Substantia nigra (tissue), 51 donors: ENCODE measurements at places on chromosomes 3 and 15.

DNA sequence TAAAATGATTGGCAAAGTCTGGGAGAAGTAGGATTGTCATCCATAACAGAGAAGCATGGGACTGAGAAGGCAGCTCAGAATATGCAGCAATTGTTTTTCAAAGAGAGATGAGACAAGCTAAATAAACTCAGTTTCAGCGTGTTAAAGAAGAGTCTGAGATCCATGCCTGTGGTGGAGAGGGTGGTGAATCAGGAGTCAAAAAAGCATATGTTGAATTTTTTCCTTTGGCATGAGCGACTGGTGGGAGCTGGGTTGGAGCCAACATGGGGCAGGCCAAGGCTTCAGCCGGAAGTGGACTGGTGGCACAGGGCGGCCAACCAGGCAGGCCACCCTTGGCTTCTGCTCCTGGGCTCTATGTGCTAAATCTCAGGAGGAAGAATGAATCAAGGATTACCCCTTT lies 102.0 kb downstream of the SST start:
- DNase-seq, result no peak

DNA sequence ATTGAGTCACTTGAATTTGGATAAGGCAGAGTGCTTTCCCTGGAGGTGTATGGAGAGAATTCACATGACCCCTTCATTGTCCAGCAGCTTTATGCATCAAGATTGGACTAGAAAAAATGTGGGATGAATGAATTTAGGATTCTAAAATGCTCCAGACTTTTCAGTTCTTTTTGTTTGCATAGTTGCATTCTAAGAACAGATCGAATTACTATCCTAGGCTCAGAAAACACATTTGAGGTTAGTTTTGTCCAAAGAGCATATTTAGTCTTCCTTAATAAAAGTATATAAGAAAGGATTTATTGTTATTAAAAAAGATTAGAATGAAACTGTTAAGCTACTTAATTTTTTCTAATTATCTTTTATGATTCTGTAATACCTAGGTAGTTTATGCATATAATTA lies 127.4 kb downstream of the UBE2E2 start:
- DNase-seq, result no peak

DNA sequence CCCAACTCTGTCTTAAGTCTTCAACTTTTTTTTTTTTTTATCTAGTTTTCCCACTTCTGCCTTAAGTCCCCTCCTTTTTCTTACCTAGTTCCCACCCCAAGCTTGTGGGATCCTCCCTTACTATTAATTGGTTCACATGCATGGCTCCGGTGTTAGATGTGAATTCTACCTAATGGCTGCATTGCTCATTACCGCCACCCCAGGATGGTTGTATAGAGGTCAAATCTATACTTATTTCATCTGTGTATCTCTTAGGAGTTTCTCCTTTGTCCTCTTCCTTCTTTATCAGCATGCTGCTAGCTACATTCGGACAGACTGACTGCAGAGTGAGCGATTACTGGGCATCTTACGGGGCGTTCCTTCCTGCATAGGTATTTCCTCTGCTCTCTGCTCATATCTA lies 605.7 kb upstream of the GRM7 start:
- no peak for DNase-seq

DNA sequence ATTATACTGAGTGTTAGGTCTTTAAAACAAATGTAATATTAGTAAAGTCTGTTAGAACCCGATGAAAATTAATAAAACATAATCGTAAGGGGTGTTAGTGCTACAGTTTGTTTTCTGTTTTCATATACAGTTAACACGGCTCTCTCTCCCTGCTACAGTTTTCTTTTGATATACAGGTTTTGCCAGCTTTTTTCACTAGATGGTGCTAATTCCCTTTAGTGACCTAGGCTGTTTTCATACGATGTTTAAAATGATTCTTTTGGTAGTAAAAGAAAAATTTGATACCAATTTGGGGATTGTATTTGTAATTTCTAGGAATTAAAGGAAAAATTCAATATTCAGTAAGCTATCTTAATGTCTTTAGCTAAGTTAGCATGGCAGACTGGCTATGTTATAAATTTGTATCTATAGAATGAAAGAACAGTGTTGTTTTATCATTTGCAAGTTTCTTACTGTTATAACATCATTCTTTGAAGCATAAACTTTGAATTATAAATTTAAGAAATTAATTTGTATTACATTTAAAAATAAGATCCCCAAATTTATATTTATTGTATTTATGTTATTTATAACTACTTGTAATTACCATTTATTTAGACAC lies 11.5 kb downstream of the APH1B start:
- DNase-seq, result no peak

- DNase-seq, result no peak
Observed at GRCh38 chr3:73484656-73485248, 140.0 kb downstream of the PDZRN3 start.

DNA sequence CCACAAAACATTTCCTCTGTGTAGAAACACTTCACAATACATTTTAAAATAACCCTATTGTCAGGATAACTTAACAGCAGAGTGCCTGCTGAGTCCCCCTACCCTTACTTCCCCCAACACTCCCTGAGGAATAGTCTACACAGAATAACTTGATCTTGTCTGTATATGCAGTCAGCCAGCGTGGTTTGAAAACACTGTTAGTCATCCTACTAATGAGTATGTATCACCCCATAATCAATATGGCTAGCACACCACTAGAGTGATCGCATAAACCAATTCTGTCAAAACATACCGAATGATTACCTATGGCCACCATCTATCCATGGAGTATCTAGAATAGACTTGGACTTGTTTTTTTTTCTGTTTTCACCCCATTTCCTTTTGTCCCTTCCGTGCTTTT lies 152.7 kb upstream of the NECTIN3 start:
- no peak for DNase-seq

DNA sequence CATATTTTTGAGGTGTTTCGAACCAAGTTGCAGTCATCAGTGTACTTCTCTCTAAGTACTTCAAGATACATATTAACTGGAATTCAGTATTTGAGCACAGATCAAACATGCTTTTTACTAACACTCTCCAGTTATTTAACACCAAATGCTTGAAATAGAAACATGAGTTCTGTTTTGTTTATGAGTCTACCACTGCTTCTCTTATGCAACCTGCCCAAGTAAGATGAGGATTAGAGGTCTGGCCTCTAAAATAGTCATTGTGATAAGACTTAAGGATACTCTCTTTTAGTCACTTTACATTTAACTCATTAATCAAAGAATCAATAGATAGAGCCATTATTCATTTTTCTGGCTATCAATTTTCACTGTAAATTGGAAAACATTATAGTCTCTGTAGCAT lies 156.2 kb upstream of the THRB start:
- DNase-seq, result no peak

GRCh38 chr3:41808152-41808551 lies 153.8 kb downstream of the ULK4 start:
- DNase-seq, result no peak

DNA sequence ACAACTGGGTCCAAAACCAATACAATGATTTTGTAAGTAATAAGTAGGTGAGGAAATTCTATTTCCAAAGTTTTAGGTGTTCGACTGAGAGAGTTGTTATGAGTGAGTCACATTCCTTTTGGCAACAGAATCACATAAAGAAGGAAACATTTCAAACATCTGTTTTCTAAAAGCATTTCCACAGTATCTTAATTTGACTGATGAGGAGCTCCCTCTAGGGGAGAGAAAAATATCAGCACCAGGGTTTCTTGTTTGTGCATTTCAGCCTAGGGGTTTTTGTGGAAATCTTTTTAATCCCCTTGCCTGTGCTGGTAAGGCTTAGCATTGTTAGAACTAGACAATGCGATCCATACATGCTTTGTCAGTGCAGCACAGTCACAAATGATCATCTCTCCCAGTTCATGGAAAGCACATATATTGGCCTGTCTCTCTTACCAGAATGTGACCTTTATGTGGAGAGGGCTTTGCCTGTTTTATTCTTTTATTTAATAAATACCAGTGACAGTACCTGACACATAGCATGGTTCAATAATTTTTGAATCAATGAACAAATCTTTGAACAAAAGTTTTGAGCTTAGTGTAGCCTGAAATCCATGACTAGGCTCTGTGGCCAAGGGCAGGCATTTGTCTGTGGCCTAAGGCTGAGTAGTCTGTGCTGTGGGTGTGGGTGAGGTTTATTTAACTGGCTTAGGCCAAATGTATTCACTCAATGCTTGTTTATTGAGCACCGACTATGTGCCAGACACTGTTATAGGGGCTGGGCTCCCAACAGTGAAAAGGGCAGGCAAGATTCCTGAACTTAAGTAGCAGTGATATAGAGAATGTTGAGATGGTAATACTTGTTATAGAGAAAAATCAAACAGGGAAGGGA lies 21.1 kb upstream of the IQCF6 start:
- no peak for DNase-seq

GRCh38 chr3:20741381-20741780 lies 555.4 kb upstream of the SGO1 start:
- DNase-seq, result no peak

GRCh38 chr15:27342991-27343390 lies 372.0 kb downstream of the GABRG3 start:
- no peak for DNase-seq

DNA sequence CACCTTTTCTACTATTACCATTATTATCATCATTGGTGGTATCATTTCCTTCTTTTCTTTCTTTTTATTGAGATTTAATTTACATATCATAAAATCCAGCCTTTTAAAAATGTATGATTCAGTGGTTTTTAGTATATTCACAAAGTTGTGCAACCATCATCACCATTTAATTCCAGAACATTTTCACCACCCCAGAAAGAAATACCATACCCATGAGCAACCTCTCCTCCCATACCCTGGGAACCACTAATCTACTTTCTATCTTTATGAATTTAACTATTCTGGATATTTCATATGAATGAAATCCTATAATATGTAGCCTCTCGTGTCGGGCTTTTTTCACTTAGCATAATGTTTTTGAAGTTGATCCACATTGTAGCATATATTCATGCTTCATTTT lies 29.1 kb downstream of the AAGAB start:
- no peak for DNase-seq

- no peak for DNase-seq
Observed at GRCh38 chr15:63456258-63456657, 48.1 kb upstream of the USP3 start.

GRCh38 chr3:173266441-173266840 lies 125.4 kb upstream of the SPATA16 start:
- DNase-seq, result no peak

- DNase-seq, result no peak
Observed at GRCh38 chr3:186512570-186513302, 31.4 kb downstream of the CRYGS start.

GRCh38 chr3:120524171-120524923 lies 71.8 kb upstream of the NDUFB4 start:
- DNase-seq, result no peak

DNA sequence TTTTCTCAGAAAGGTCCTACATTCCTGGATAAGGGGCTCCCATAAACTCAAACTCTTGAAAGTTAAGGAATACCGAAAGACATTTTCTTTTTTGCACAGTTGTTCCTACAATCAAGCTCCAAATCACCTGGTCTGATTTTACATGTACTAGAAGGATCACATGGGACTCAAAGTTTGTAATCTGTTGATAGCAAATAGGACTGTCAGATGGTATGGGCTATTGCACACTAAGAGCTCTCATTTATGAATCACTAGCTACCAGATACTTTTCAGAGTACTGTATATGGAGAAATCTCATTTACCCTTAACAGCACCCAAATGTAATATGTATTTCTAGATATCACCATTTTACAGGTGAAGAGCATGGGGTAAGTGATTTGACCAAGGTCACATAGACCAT lies 49.5 kb upstream of the CMSS1 start:
- DNase-seq, result no peak

- peak; percentile 57 for DNase-seq
Observed at GRCh38 chr3:107235928-107236315, 141.3 kb upstream of the CCDC54 start.

DNA sequence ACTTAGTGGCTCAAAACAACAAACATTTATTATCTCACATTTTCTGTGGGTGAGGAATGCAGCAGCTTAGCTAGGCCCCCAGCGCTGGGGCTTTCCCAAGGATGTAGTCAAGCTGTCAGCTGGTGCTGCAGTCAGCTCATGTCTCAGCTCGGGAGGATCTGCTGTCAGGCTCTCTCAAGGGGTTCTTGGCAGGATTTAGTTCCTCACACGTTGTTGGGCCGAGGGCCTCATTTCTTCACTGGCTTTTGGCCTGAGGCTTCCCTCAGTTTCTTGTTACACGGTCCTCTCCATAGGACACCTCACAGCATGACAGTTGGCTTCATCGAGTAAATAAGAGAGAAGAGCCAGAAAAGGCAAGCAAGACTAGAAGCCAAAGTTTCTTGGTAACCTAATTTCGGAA lies 13.7 kb upstream of the U2SURP start:
- DNase-seq, result no peak

DNA sequence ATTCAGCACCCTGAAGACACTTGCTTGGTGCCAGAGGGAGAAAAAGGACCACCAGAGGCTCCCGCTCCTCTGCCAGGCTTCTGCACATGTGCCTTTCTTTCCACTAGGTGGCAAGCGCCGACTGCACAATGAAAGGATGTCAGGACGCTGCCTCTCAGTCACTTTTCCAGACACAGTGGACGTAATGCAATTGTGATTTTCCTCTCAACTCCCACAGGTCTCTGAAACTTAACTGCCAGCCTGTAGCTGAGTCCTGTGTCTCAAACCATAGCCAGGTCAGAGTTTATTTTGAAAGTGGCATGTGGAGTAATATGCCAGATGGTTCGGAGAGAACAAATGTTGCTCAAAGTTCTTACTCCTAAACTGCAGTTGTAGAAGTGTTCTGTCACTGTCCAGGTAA lies 162.9 kb downstream of the ITPR1 start:
- DNase-seq, result peak; percentile 47

- DNase-seq, result no peak
Observed at GRCh38 chr3:178562143-178562946, 26.1 kb downstream of the KCNMB2 start.

DNA sequence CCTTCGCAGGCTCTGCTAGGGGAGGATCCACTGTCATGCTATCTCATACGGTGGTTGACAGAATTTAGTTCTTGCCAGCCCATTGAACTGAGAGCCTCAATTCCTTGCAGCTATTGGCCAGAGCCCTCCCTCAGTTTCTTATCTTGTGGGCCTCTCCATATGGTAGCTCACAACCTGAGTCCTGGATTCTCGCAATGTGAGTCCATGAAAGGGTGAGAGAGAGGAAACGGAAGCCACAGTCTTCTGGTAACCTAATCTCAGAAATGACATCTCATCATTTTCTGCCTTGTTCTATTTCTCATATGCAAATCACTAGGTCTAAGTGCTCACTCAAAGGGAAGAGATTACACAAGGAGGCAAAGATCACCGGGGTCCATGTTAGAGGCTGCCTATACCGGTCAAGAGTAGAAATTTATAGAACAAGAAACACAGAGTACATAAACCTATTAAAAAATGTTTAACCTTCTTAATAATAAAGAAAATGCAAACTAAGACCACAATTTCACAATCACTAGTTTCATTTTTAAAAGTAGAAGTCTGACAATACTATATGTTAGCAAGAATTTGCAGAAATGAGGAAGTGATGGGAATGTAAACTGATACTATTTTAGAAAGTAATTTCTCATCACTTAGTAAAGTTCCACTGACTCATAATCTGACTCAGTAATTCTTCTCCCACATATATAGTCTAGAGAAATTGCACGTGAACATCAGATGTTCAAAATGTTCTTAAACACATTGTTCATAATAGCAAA lies 378.4 kb upstream of the AGTR1 start:
- no peak for DNase-seq

- no peak for DNase-seq
Observed at GRCh38 chr3:99808163-99808794, 9.4 kb upstream of the CMSS1 start.
